ENCODE measurements at places on chromosomes 7 and 10. TPM values are rescaled to one million over a fixed set of nuclear protein-coding genes. Genes with fewer than 3 reads are reported as not detected.

LRRC4 gene
- 0.83 TPM for total RNA-seq

PNLIPRP3 gene
- total RNA-seq: 0.46 TPM

EVX1 gene
- total RNA-seq: not detected

AKR1B1 gene
- total RNA-seq: 68.0 TPM

CALD1 gene
- 223 TPM for total RNA-seq

LIPN gene
- not detected for total RNA-seq

POM121L12 gene
- not detected for total RNA-seq

LRMDA gene
- 16.5 TPM for total RNA-seq

TMEM176A gene
- total RNA-seq: 3.7 TPM

- H3K36me3 ChIP-seq: no peaks in the 10 kb centered on the region
- peak overlapping the region; percentile 57 for H3K27ac ChIP-seq
- DNase-seq: peak; percentile 69
- peaks cover 26% of the 10 kb centered on the region for H3K4me1 ChIP-seq
Measured at GRCh38 chr10:22620140-22620857, 94.1 kb downstream of the PIP4K2A start.

DNA sequence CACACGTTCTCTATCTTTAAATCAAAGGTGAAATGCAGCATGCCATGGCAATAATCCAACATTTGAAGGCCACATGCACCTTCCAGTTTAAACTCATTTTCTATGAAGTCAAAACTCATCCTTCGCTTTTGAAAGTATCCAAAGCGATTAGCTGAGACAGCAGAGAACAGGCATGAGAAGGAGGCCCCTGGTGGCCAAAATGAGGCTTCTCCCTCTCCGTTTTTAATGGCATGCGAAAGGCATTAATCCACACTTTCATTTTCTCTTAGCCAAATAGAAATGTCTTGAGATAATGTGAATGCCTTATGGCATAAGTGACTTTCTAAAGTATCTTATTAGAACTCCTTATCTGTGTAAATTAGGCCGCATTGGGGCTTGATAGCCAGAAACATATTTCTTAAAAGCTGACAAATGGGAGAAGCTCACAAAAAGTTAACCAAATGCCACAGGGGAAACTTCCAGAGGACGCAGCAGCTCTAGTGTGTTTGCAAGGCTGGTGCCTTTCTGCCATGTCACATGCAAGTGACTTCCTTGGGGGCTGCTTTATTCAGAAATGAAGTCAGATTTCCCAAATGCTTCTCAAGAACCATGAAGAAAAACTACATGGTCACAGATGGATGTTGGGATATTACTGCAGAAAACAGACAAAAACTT is 1189.6 kb downstream of the SORCS1 start:
- H3K4me3 ChIP-seq: no peak overlapping the region
- no peaks in the 10 kb centered on the region for H3K36me3 ChIP-seq
- no peaks in the 10 kb centered on the region for H3K4me1 ChIP-seq
- H3K27ac ChIP-seq: no peak overlapping the region

DNA sequence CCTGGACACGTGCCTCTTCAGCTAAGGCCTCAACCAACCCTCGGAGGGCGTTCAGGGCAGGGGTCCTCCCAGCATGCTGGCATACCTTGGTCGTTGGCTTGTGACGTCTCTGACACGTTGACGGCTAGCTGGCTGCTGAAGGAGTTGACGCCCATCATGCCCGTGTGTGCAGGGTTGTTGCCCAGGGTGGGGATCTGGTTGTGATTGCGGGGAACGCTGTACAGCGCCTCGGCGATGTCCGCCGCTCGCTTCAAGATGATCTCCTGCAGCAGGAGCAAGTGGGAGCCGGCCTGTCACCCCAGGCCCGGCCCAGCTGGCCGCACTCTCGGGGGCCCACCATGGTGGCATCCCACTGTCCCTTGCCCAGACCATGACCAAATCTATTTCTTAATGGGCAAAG is 122.0 kb downstream of the EBF3 start:
- no peaks in the 10 kb centered on the region for H3K27me3 ChIP-seq
- no peak overlapping the region for H3K4me3 ChIP-seq
- no peak overlapping the region for H3K27ac ChIP-seq
- no peaks in the 10 kb centered on the region for H3K36me3 ChIP-seq
- no peaks in the 10 kb centered on the region for H3K4me1 ChIP-seq
- DNase-seq: no peak

DNA sequence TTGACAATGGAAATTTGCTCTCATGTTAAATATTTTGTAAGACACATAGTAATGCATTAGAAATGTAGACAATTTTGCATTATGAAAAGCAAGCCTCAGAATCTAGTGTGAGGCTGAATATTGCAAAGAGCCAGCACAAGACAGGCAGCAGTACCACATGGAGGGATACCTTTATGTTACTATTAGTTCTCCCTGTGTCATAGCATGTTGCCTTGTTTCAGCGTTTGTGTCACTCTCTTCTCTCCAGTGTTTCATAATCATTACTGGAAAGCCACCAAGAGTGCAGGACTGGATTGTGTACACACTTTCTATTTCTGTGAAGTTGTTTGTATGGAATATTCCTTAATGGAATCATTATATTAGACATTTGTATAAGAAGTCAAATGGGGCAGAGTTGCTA is 8.5 kb downstream of the AHR start:
- H3K27me3 ChIP-seq: no peaks in the 10 kb centered on the region
- no peak for DNase-seq
- H3K27ac ChIP-seq: peak overlapping the region; percentile 47
- H3K4me1 ChIP-seq: peaks cover 22% of the 10 kb centered on the region
- no peaks in the 10 kb centered on the region for H3K36me3 ChIP-seq

DNA sequence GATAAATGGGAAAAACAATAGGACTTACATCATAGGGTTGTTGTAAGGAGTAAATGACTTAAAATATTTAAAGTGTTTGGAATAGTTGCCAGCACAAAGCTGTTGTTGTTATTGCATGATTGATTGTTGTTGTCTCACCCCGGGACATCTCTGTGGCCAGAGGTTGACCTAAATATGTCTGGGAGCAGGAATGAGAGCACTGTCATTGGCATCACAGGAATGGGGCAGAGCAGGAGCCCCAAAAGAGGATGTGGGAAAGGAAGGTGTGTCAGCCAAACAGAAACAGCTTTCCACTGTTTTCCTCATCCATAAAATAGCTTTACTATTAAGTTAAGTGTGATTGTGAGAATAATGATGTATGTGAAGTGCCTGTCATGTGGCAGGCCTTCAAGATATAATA is 121.6 kb downstream of the TMEM168 start:
- no peaks in the 10 kb centered on the region for H3K36me3 ChIP-seq
- H3K27ac ChIP-seq: no peak overlapping the region

GRCh38 chr7:110573862-110574528 is 516.9 kb upstream of the LRRN3 start:
- H3K4me3 ChIP-seq: no peak overlapping the region
- H3K27me3 ChIP-seq: no peaks in the 10 kb centered on the region
- H3K4me1 ChIP-seq: no peaks in the 10 kb centered on the region
- H3K27ac ChIP-seq: no peak overlapping the region

- no peaks in the 10 kb centered on the region for H3K36me3 ChIP-seq
- H3K4me3 ChIP-seq: peak overlapping the region; percentile 22
- H3K4me1 ChIP-seq: peaks cover 6% of the 10 kb centered on the region
- H3K27me3 ChIP-seq: no peaks in the 10 kb centered on the region
- H3K27ac ChIP-seq: no peak overlapping the region
Measured at GRCh38 chr10:117217196-117217761, 20.0 kb downstream of the KCNK18 start.

- no peak for DNase-seq
- H3K36me3 ChIP-seq: no peaks in the 10 kb centered on the region
- H3K27ac ChIP-seq: no peak overlapping the region
- H3K4me1 ChIP-seq: no peaks in the 10 kb centered on the region
Measured at GRCh38 chr10:118373786-118374185, 31.7 kb upstream of the FAM204A start.

- H3K4me1 ChIP-seq: peaks cover 10% of the 10 kb centered on the region
- no peak overlapping the region for H3K4me3 ChIP-seq
- H3K27me3 ChIP-seq: no peaks in the 10 kb centered on the region
- no peak for DNase-seq
Measured at GRCh38 chr7:155000795-155001194, 2.1 kb downstream of the PAXIP1 start.

DNA sequence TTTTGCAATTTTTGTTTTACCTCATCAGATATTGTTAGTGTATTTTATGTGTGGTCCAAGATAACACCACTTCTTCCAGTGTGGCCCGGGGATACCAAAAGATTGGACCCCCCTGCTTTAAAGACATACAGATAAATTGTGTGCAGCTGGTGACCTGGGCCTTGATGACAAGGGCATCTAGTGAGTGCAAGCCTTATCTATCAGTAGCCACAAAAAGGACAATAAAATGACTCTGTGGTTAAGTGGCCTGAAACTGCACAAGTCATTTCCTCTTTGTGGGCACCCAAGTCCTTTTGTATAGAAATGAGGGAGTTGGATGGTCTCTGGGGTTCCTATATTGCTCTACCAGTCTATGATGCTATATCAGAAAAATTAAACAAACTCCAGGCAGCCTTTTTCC is 98.1 kb downstream of the PARD3 start:
- H3K36me3 ChIP-seq: no peaks in the 10 kb centered on the region
- H3K27me3 ChIP-seq: no peaks in the 10 kb centered on the region
- H3K4me3 ChIP-seq: no peak overlapping the region
- no peak for DNase-seq

DNA sequence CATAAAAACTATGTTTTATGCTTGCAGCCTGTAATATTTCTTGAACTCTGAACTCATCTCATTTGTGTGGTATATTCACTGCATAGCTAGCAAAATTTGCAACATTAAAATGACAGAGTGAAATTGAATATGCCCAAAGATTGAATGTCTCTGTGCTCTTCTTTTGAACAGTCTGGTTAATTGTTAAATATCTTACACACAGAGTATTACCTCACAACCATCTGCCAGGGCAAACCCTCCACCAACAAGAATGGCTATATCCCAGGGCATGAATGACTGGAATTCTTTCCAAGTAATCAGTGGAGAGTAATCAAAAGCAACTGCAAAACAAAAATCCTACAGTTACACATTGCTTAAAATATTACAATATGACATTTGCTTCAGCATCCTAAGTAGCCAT is 76.9 kb downstream of the SLC13A1 start:
- H3K4me3 ChIP-seq: no peak overlapping the region
- no peaks in the 10 kb centered on the region for H3K27me3 ChIP-seq
- no peaks in the 10 kb centered on the region for H3K4me1 ChIP-seq
- no peaks in the 10 kb centered on the region for H3K36me3 ChIP-seq
- no peak overlapping the region for H3K27ac ChIP-seq
- DNase-seq: no peak

- no peak overlapping the region for H3K4me3 ChIP-seq
- no peaks in the 10 kb centered on the region for H3K27me3 ChIP-seq
- H3K4me1 ChIP-seq: peaks cover 38% of the 10 kb centered on the region
- peak overlapping the region; percentile 73 for H3K27ac ChIP-seq
- no peaks in the 10 kb centered on the region for H3K36me3 ChIP-seq
Measured at GRCh38 chr7:137592232-137592896, 248.8 kb upstream of the PTN start.

- no peak for DNase-seq
- no peaks in the 10 kb centered on the region for H3K36me3 ChIP-seq
- no peaks in the 10 kb centered on the region for H3K27me3 ChIP-seq
- no peak overlapping the region for H3K27ac ChIP-seq
Measured at GRCh38 chr10:71239946-71240795, 27.8 kb downstream of the UNC5B start.

GRCh38 chr10:102651455-102652169 is 7.3 kb downstream of the TRIM8 start:
- H3K4me3 ChIP-seq: no peak overlapping the region
- no peaks in the 10 kb centered on the region for H3K27me3 ChIP-seq
- no peak for DNase-seq
- peaks cover 21% of the 10 kb centered on the region for H3K36me3 ChIP-seq
- H3K27ac ChIP-seq: peak overlapping the region; percentile 30

DNA sequence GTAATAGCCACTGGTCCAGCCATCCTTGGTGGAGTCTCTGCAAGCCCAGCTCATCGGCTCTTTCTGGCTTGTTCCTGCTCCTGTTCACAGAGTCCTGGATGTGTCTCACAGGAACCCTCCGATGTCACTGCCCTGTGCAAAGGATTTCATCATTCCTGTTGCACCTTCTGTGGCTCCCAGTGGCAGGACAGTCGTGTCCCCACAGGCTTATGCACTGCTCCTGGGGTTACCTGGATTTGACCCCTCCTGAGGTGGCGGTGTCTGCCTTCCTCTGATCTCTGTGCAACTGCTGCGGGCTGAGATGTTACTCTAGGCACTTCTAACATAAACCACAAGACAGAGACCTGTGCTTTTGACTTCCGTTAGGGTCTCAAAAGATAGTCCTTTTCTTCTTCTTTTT is 30.6 kb downstream of the APBB1IP start:
- no peaks in the 10 kb centered on the region for H3K4me1 ChIP-seq
- H3K4me3 ChIP-seq: no peak overlapping the region
- no peak overlapping the region for H3K27ac ChIP-seq
- no peak for DNase-seq
- no peaks in the 10 kb centered on the region for H3K36me3 ChIP-seq

DNA sequence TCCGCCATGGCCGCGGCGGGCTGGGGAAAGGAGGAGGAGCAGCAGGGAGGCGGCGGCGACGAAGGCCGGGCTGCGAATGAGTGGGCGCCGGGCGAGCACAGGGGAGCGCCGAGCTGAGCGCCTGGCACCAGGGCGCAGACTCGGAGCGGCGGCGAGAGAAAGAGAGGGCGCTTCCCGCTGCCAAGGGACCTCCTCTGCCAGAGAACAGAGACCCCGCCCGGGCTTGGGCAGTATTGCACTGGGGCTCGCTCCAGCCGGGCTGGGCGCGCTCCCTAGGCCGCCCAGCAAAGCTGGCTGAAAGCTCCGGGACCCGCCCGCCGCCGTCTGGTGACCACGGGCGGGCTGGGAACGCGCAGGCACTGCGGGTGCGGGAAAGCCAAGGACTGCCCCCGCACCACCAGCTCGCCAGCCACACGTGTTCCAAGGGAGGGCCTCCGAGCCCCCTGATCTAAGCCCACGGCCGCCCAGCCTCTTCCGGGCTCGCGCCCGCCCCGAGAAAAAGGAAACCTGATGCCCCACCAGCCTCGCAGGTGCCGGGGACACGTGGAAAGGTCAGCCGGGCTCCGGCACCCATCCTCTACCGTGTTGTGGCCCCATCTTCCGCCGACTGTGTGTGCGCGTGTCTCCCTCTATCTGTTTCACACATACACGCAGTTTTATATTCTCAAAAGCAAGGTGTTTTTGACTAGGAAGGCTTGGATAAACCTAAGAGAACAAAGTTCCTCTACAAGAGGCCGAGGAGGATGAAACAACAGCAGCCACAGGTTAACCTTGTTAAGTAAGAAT is at the start of gene CCDC6:
CCDC6 (minus strand) TSS at position 140 of the 786 bp plus-strand sequence; CDS start at position 8, 132 bp downstream.
- H3K4me3 ChIP-seq: peak within 1 kb of the TSS; percentile 43
- peak within 1 kb of the TSS; percentile 97 for H3K27ac ChIP-seq
- no peaks in the 10 kb centered on the region for H3K36me3 ChIP-seq
- H3K27me3 ChIP-seq: no peaks in the 10 kb centered on the region
- peaks cover 27% of the 10 kb centered on the region for H3K4me1 ChIP-seq
- peak; percentile 96 for DNase-seq

DNA sequence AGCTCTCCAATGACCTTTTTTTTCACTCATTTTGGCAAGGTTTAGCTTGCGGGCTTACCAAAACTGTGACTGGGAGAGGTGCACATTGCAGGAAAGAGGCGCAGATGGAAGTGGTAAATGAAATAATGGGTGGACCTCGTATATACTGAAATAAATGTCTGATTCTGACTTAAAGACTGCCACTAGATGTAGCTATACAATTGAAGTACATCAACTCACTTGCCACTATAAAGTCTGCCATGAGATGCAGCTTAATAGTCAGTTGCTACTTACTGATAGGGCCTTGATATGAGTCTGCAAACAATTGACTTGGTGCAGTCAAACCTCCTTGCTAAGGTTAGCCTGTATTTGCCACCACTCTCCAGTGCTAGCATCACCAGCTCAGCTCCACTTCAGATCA is 525.9 kb upstream of the MBL2 start:
- H3K4me3 ChIP-seq: no peak overlapping the region
- H3K27ac ChIP-seq: no peak overlapping the region
- DNase-seq: no peak
- H3K36me3 ChIP-seq: no peaks in the 10 kb centered on the region
- H3K27me3 ChIP-seq: no peaks in the 10 kb centered on the region
- H3K4me1 ChIP-seq: no peaks in the 10 kb centered on the region

All from thyroid gland (tissue), 4 donors.